ENCODE measurements at places on chromosomes 2 and 18. TPM values are rescaled to one million over a fixed set of nuclear protein-coding genes. Genes with fewer than 3 reads are reported as not detected.

TLX2 gene
- total RNA-seq: not detected

DNA sequence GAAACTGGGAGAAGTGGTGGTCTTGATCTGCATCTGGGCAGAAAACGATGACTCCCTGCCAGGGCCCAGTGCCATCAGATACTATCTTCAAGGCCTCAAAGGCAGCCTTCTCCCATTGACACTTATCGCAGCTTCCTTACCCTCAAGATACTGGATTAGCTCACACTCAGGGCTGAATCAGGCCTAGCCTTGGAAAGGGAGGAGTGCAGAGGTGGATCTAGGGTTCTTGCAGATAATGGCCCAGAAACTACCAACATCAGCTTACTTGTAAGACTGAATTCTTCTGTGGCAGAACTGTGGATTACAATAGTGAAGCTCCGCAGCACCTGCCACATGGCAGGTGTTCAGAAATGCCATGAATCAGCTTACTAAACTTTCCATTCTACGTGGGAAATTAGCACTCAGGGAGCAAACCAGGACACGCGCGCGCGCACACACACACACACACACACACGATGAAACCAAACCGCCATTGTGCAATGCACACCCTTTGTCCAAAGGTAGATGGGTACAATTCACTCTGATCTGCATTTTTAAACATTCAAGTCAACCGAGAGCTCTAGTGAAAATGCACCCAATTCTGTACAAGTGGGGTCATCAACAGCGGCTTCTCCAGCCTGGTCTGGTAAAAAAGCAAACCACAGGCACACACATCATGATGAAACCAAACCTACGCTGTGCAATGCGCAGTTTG is 26.3 kb upstream of the TMEM182 start:
- no peak for DNase-seq

- no peak for DNase-seq
These were observed 136.5 kb upstream of the STK17B start for GRCh38 chr2:196307775-196308305.

DNA sequence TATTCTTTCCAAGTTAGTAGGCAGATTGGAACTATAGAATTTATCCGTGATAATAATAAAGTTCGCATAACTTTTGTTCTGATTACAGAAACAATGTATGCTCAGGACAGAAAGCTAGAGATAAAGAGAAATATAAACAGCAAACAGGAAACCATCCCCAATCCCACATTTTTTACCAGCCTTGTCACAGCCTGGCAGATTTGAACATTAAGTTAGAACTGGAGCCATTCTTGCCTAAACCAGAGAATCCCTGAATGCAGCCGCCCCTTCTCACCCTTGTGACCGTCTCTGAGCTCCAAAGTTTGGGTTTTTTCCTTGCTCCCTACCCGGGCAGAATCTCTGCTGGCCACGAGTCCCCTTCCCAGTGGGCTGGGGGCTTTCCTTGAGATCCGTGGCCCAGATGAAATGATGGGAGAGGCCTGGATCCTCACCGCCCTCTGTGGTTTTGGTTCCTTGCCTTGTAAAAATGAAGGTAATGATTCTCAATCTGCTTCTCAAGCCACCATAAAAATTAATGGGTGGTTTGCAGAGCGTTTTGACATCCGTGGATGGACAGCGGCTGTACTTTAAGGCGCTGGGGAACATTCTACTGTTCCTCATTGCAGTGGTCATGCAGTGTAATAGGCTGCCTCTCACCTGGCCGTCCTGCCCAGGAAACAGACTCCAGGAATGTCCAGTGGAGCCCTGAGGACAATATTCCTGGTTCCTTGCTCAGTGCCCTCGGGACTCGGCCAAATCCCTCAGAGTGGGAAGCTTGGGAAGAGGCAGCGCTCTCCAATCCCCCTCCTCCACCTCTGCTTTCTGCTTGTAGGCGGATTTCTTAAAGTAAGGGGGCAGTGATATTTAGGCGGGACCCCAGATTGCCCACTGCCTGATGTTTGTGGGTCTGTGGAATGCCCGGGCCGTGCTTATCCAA is 1.6 kb downstream of the SH3BP4 start:
- DNase-seq: no peak

DNA sequence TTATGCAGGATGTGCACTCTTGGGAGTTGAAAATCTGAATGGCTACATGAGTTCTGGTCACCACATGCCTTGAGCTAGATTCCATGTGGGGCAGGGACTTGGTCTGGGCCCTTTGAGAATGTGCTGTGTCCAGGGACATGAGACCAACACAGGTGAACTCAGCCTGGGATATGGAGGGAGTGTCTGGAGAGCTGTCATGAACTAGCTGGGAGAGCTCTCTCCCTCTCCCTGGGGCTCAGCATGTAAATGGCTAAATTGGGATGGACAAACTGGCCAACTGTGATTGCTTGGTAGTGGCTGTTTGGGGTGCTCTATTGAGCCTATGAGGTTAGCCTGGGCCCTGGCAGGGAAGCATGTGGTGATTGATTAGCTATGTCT is 105.1 kb upstream of the HS6ST1 start:
- no peak for DNase-seq

- no peak for DNase-seq
These were observed 109.7 kb downstream of the TFCP2L1 start for GRCh38 chr2:121175326-121175725.

GRCh38 chr2:84526562-84526961 is 10.3 kb downstream of the DNAH6 start:
- no peak for DNase-seq

- DNase-seq: no peak
These were observed 54.8 kb downstream of the CAVIN2 start for GRCh38 chr2:191791953-191792560.

- peak; percentile 67 for DNase-seq
These were observed 105.0 kb upstream of the ALK start for GRCh38 chr2:30026091-30027055.

Data from upper lobe of right lung (tissue), 1 donor.